ENCODE measurements at places on chromosomes 4 and X.
A peak's percentile ranks its signal among the peaks of the same experiment; 100 is the strongest.

DNA sequence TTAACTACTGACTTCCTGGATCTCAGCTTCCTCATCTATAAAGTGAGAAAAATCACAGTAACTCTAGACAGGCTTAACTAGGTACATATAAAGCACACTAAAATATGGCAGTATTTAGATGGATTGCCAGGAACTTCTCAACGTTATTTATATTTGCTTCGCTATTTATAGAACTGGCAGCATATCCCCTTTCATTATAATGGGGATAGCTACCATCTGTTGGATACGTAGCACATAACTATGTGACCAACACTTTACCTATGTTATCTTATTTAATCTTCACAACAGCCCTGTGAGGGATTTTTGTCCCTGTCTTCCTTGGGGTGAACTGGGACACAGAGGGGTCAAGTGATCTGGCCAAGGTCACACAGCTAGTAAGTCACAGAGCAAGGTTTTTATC lies 64.6 kb downstream of the ENPEP start:
- DNase-seq: no peak

DNA sequence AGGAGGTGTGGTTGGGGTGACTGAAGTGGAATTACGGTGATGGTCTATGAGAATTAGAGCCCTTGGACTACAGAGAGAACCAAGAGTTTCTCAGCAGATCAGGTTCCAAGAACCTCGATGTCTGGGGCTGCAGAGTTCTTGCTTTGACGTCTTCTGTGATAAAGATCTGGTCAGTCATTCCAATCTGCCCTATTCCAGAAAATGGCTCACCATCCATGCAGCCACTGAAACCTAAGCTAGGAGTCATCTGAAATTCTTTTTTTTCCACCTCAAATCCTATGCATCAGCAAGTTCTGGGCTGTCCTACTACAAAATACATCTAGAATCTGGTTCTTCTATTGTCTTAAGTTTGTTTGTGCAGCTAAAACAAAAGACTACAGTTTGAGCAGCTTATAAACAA lies 254.4 kb upstream of the PGRMC2 start:
- no peak for DNase-seq

DNA sequence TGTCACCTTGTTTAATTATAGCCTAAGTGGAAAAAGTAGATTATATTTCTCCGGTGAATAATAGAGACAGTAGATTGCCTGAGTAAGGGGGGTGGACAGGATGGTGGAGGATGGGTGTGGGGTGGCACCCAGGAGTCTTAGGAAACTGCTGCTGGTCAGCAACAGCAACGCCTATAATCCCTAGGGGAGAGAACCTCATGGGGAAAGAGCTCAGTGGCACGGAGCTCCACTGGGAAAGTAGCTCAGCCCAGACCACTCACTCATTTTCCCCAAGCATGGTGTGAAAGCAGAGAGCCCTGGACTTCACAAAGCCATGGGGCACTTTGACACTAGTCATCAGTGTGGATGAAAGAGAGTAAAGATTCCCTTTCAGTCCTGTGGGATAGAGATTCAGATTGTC lies 31.1 kb downstream of the METTL14 start:
- DNase-seq: no peak

- no peak for DNase-seq
Measured at GRCh38 chrX:55908661-55909212, 191.2 kb downstream of the RRAGB start.

GRCh38 chr4:54229631-54230483 lies 764 bp downstream of the PDGFRA start:
- DNase-seq: no peak

DNA sequence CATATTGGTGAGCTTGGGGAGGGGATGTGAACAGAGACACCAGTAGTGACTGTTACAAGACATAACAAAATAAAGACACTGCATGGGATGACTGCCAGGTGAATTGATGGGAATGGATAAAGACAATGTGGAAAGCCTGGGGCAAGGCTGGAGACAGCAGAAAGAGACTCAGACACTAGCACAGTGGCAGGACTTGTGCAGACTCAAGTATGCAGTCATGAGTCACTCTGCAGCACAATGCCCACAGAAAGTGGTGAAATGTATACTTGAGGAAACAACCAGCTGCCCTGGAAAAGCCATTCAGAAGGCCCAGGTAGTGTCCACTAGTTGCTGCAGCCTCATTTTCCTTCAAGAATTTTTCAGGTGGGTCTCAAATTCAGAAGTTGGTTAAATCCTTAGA lies 452.3 kb downstream of the MID1IP1 start:
- no peak for DNase-seq

GRCh38 chr4:76963131-76963750 lies 13.7 kb downstream of the SEPTIN11 start:
- DNase-seq: no peak

DNA sequence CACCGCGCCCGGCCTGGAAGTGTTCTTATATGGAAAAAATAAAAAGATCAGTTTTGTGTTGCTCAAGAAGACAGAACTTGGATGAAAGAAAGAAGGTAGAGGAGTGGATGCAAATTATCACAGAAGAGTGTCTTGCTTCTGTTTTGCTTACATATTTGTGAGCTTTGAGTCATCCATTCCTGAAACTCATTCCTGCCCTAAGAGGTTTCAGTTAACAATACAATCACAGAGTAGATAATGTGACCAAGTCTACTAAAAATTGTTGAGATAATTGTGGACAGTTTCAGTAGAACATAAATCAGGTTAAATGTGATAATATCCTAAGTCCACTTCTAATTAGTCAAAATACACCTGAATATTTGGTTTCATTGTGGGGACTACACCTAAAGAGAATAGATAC lies 26.4 kb upstream of the LRCH2 start:
- no peak for DNase-seq

DNA sequence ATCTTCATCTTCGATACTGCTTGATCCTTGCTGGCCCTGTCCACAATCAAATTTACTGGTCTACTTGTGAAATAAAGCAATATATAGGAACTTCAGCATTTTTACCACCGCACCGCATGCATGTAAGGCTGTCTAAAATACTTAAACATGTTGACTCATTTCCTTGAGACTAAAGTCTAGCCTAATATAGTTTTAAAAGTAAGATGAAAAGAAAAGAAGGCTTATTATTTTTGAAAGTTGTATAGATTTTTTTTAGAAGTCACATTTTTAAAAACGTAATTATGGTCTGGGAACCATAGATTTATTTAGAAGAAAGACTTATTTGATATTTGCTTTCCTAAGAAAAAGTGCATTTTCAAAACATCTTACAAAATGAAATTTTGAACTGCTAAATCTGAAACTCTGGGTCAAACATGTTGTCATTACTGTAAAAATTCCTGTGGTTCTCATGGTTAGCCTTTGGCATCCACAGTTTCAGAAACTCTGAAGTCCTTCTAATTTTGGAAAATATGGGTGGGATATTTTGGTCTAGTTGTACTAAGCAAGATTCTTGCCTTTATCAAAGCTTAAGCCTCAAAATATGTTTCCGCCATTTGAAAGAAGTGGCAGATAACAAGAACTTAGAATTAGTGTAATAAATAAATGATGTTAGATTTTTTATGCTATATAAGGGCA lies 423.5 kb upstream of the CTSO start:
- no peak for DNase-seq

DNA sequence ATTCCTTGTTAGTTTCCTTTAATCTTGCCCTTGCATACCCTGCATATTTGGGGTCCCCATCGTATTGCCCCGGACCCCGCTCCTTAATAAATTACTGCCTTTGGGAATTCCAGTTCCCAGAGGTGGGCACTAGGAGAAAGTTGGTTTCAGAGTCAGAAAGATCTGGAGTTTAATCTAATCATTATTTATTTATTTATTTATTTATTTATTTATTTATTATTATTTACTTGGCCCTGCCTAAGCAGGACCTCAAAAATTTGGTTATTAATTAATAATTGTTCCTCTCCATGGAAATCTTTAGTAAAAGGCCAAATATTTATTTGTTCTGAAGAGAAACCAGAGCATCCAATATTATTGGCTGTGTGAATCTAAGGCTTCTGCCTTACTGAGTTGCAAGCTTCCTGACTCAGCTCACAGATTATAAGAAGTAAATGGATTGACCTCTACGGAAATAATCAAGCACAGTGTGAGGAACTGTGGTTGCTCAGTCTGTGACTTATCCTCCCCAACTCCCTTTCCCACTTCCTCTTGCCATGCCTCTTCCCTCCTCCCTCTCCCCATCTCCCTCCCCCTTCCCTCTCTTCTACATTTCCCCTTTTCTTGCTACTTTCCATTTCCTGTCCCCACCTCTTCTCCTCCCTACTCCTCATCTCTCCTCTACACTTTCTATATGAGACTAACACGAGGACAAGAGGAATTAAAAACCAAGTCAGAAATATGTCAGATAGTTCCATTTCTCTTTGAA lies 61.5 kb upstream of the AP1S2 start:
- DNase-seq: no peak

GRCh38 chr4:8157496-8157895 lies 1.1 kb downstream of the ABLIM2 start:
- DNase-seq: no peak

- DNase-seq: no peak
Measured at GRCh38 chrX:44903830-44904530, 31.0 kb downstream of the KDM6A start.

DNA sequence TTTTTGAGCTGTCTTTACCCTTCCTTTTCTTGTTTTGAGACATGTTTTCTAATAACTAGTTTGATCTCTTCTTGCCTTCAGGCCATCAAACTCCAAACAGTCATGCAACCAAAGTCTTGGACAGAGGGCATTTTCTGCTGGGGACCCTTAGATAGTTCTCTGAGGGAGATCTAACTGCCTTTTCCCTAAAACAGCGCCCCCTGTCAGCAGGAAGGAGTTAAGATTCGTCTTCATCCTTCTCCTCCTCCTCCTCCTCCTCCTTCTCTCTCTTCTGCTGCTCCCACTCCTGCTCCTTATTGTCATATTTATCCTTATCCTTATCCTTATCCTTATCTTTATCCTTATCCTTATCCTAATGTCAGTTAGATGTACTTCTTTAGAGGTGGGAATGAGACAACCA lies 417.2 kb downstream of the TRAM1L1 start:
- DNase-seq: no peak

DNA sequence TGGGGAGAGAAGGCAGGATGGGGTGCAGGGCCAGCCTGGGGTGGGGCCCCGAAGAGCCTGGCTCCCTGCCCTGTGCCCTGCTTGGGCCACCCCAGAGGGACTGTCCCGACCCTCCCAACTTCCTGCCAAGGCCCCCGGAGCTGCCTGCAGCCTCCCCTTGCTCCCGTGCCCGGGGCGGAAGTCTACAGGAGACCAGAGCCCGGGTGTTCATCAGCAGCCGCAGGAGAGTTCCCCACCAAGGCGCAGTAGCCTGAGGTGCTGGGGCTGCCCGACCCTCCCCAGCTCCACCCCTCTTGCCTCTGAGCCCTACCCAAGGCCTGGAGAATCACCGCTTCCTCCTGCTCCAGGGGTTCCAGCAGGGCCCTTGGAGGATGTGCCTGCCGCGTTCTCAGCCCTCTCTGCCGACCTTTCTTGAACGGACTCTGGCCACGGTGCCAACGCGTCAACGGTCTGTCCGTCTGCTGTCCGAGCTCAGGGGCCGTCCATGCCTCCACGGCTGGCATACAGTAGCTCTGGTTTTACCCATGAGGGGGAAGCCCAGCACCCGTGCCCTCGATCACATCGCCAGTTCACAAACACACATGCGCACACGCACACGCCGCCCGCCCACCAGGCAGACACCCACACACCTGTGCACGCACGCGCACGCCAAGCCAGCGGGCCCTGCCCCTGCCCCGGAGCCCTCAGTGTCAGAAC lies 36.0 kb upstream of the SPON2 start:
- DNase-seq: no peak

DNA sequence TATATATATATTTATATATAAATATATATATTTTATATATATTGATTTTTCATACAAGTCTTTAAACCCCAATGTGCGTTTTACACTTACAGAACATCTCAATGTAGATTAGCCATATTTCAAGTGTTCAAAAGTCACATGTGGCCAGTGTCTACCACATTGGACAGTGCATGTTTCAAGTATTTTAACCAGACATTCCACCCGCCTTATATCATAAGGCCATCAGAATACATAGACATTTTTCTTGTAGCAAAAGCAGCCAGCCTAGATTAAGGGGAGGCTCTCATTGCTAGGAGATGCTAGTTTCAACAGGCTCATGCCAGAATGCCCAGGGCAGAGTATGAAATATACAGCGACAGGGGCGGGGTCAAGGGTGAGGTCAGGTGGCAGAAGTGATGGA lies 202.0 kb downstream of the NR3C2 start:
- DNase-seq: no peak

GRCh38 chr4:51831133-51831532 lies 11.8 kb upstream of the DCUN1D4 start:
- peak; percentile 71 for DNase-seq

DNA sequence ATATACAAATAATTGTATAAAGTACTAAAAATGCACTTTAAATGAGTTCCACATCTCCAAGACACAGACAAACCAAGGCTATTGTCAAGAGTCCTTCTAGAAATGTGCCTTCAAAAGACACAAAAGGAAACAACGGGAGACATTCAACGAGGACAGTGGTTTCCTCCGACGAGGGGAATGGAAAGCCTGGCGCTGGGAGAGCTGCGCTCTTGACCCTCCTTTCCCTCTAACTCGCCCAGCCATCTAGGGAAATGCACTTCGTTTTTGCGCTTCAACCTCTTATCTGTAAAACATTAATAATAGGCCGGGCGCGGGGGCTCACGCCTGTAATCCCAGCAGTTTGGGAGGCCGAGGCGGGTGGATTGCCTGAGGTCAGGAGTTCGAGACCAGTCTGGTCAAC lies 37.0 kb downstream of the ZFP42 start:
- no peak for DNase-seq

DNA sequence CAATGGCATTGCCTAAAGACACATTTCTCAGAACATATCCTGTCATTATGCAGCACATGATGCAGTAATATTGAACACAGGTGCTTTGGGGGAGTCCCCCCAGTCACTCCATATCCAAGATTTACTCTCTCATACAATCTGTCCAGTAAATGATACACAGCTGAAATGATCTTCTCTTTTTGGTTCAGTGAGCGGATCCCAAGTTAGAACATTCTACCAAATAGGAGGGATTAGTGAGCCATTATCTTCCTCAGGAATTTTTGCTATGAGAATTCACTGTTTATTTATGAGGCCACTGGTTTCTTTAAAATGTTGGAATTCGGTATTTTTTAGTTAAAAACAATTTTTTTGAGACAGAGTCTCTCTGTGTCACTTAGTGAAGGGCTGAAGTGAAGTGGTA lies 96.5 kb downstream of the TRAPPC11 start:
- no peak for DNase-seq

GRCh38 chrX:123990169-123990568 lies 28.7 kb downstream of the STAG2 start:
- no peak for DNase-seq
